ENCODE measurements at places on chromosomes 13 and 19.
A peak's percentile ranks its signal among the peaks of the same experiment; 100 is the strongest.

- peak; percentile 12 for DNase-seq
Observed at GRCh38 chr13:95624020-95624419, 20.5 kb downstream of the DZIP1 start.

DNA sequence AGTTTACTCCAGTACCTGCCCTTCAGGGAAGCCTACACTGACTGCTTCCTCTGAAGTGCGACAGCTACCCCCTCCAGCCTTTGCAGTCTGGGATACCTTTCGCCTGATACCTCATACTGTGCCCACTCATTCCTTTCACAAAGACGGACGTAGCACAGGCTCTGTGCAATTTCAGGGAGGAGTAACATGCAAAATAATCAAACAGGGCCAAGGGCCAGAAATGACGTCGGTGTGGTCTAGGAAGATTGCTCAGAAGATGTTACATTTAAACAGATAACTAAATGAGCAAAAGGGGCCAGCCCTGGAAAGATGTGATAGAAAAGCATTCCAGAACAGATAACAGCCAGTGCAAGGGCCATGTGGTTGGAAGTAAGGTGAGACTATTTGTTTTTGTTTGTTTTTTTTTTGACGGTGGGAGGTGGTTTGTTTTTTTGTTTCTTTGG is 6.6 kb upstream of the DDX39A start:
- no peak for DNase-seq

- no peak for DNase-seq
Observed at GRCh38 chr13:50129081-50129705, 113.9 kb downstream of the KCNRG start.

GRCh38 chr13:109428146-109428545 is 358.2 kb downstream of the IRS2 start:
- no peak for DNase-seq

GRCh38 chr13:44660050-44660449 is 83.9 kb upstream of the TSC22D1 start:
- no peak for DNase-seq

- no peak for DNase-seq
Observed at GRCh38 chr13:104526561-104526960, 1460.3 kb upstream of the SLC10A2 start.

DNA sequence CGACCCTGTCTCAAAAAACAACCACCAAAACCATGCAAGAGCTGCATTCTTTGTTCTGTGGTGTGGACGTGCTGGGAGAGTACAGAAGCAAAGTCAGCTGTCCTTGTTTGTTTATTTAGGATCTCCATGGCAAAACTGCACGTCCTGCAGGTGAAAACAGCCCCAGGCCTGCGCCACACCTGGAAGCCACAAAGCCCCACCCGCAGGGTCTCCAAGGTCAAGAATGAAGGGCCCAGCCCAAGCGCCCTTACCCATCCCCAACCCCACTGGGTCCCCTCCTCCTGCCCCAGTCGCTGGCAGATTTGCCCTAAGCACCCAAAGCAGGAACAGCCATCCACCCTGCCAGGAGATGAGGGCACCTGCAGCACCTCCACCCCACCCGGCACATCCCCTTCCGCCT is 10.5 kb downstream of the MBD3 start:
- DNase-seq = no peak

DNA sequence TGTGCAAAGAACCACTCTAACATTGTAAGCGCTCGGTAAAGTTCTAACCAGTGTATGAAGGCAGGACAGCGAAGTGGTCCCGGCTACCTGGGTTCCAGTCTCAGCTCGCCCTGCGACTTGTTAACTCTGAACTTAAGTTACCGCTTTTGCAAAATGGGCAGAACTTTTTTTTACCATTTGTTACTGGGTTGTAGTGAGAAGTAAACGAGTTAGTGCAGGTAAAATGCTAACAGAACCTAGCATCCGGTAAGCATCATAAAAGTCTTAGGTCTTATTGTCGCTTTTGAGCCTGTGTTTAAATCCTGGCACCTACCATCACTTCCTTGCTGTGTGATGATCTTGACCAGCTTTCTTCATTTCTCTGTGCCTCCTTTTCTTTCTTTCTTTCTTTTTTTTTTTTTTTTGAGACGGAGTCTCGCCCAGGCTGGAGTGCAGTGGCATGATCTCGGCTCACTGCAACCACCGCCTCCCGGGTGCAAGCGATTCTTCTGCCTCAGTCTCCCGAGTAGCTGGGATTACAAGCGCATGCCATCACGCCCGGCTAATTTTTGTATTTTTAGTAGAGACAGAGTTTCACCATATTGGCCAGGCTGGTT is 734 bp upstream of the TRMT1 start:
- no peak for DNase-seq

GRCh38 chr13:20565115-20565736 is 1.7 kb upstream of the IFT88 start:
- no peak for DNase-seq

Measured in CD8-positive, alpha-beta memory T cell (primary cell).